Renal cortex interstitium (tissue), 15 donors: ENCODE measurements at places on chromosomes 5 and 9. TPM values are rescaled to one million over a fixed set of nuclear protein-coding genes. Genes with fewer than 3 reads are reported as not detected.

Gene LSM11
- 8.2 TPM for polyA plus RNA-seq

Gene DMGDH
- polyA plus RNA-seq = 19.5 TPM

Gene SLC36A3
- polyA plus RNA-seq = not detected

Gene PCDHGA12
- 3.0 TPM for polyA plus RNA-seq
